ENCODE measurements at places on chromosomes 1 and 21. TPM values are rescaled to one million over a fixed set of nuclear protein-coding genes. Genes with fewer than 3 reads are reported as not detected.

CFHR2 gene
- not detected for total RNA-seq

GRCh38 chr1:25837262-25837875 lies 17.6 kb downstream of the MTFR1L start:
- no peak for ATAC-seq

CPLANE2 gene
- 3.1 TPM for total RNA-seq

DNA sequence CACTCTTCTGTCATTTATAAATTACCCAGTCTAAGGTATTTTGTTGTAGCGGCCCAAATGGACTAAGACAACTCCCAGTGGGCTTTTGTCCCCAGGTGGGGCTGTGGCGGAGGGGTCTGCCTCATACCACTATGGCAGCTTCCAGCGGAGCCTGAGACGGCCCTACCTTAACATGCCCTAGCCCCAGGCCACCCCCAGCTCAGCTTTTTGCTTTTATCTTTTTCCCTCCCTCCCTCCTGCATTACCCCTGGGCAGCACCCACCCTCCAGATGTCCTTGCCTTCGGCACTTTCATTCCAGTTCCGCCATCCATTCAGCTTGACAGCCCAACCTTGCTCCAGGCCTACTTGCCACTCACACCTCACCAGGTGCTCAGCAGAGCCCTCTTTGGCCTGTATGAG lies 307.3 kb downstream of the PTPRU start:
- ATAC-seq = no peak

Measured in activated T-helper 17 cell treated with anti-CD3 and anti-CD28 coated beads, Interleukin-2, amount 50 U/mL, for 72 hours (primary cell).